Activated naive CD8-positive, alpha-beta T cell treated with anti-CD3 and anti-CD28 coated beads, Interleukin-2, amount 50 U/mL, for 24 hours (primary cell): ENCODE measurements at places on chromosomes 2 and 18.
A peak's percentile ranks its signal among the peaks of the same experiment; 100 is the strongest.

DNA sequence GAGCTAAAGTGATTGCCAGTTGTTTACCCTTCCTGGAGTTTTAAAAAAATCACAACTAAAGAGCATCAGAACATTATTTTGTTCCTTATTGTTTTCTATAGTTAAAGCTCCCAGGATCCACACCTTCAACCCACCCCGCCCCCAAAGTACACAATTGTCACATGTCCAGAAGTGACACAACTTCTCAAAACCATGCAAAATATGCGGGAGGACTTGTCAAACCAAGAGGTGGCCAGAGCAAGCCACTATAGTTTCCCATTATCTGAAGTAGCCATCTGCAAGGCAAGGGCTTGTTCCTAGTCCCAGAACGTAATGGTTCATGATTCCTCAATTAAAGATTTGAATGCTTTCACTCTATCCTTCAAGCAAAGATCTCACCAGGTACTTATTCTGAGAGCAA, 9.9 kb upstream of the INO80C start:
- no peak for DNase-seq

GRCh38 chr18:58580623-58581022, 48.3 kb downstream of the ALPK2 start:
- no peak for DNase-seq

- no peak for DNase-seq
These were observed 45.3 kb downstream of the LRRTM1 start for GRCh38 chr2:80259292-80259691.

DNA sequence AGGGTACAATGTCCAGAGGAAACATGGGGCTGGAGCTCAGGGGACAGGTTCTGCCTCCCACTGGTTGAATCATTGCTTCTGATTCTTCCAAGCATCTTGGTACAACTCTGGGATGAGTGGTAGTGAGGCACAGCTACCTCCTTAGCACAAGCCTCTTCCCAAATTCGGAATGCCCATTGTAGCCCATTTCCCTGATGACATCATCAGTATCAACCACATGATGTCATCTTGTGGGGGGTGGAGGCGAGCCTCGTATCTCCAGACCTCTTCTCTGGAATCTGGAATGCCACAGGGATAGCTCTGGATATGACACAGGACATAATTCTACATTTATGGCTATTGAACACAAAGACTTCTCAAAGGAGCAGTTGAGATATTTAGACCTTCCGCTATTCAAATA, 715.2 kb downstream of the RNF144A start:
- no peak for DNase-seq

DNA sequence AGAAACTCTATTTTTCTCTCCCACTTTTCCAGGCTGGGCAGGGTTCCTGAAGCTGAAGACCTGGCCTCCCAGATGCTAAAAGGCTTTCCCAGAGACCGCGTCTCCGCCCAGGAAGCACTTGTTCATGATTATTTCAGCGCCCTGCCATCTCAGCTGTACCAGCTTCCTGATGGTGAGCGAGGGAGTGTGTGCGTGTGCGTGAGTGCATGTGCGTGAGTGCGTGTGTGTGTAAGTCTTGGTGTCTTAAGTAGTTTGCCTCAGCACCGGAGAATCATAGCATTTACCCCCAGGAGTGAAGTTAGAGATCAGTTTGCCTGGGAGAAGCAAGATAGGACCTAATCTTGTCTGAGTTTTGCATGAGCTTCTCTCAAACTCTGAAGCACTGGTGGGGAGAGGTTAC, 73.7 kb downstream of the CDK15 start:
- no peak for DNase-seq

GRCh38 chr18:47215554-47216138, 35.8 kb downstream of the SKOR2 start:
- DNase-seq: peak; percentile 3

- DNase-seq: no peak
These were observed 185.5 kb downstream of the MYCN start for GRCh38 chr2:16125614-16126516.
